Activated naive CD8-positive, alpha-beta T cell treated with anti-CD3 and anti-CD28 coated beads for 36 hours (primary cell): ENCODE measurements at places on chromosomes 3 and 15.

DNA sequence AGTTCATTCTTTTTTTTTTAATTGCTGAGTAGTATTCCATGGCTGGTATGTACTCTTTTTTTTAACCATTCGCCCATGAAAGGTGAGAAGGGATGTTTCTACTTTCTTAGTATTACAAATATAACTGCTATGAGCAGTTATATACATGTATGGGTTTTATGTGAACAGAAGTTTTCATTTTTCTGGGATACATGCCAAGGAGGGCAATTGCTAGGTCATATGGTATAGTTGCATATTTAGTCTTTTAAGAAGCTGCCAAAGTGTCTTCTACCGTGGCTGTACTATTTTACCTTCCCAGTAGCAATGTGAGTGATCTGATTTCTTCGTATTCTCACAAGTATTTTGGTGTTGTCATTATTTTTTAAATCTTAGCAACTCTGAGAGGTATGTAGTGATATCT, 11.2 kb upstream of the KLHL40 start:
- DNase-seq = no peak

DNA sequence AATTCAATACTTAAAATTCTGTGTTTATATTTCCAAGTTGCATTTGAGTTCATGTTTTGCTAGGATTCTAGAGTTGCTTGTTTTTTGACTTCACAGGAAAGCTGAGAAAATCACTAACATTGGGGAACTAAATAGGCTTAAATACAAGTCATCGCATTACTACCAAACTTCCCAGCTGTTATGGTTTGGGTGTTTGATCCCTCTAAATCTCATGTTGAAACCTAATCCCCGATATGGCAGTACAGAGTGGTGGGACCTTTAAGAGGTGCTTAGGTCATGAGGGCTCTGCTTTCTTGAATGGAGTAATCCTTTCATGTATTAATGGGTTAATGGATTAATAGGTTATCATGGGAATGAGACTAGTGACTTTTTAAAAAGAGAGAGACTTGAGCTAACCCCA, 77.2 kb upstream of the ARPP21 start:
- DNase-seq = no peak

GRCh38 chr15:31563001-31563400, 236.4 kb downstream of the KLF13 start:
- DNase-seq = no peak

DNA sequence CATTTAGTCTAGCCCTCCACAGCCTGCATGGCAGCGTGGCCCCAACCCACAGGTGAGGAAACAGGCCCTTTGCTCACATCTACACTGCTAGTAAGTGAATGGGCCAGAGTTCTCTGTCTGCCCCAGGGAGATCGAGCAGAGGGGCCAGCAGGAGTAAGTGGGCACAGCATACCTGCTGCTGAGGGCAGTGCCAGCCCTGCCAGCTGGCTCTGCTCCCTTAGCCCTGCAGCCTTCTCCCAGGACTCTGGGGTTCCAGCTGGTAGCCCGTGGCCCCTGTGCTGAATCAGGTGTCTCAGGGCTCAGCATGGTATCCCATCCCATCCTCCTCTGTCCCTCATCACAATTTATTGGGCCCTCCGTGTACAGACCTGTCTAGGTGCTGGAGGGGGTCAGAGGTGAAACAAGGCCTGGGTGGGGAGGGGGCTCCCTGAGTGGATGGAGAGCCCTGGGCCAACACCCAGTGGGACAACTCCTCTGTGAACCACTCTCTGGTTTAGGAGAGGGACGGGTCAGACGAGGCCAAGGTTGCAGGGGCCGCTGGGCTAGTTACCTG, 101.8 kb downstream of the DNAJB8 start:
- no peak for DNase-seq

GRCh38 chr3:180679178-180680096, at the start of gene CCDC39:
CCDC39 (minus strand) TSS chr3:180679489; CDS start chr3:180679380, 109 bp downstream.
- DNase-seq = peak; percentile 79

- DNase-seq = no peak
Observed at GRCh38 chr15:22806156-22806555, 19.7 kb downstream of the NIPA1 start.
